Stimulated activated CD4-positive, alpha-beta T cell treated with anti-CD3 and anti-CD28 coated beads, Interleukin-1b, Interleukin-23, amount 100 ng/mL, for 24 hours (primary cell): ENCODE measurements at places on chromosomes 12 and 14.
A peak's percentile ranks its signal among the peaks of the same experiment; 100 is the strongest.

DNA sequence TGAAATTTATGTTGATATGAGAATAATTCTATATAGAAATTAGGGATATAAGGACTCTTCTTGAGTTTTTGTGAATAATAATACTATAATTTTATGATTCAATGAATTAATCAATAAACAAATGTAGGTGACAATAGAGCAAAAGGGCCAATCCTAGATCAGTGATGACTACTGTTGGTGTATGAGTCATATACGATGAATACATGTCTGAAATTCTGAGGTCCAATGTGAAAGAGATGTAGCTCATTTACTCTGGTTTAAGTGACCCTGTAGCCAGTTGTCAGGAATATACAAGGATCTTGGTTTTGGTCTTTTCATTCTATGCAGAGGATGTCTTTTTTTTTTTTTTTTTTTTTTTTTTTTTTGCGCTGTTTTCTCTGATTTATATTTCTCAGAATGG lies 72.1 kb upstream of the RTL1 start:
- no peak for DNase-seq

- DNase-seq = no peak
Measured at GRCh38 chr14:61395115-61395725, 73.8 kb downstream of the PRKCH start.

DNA sequence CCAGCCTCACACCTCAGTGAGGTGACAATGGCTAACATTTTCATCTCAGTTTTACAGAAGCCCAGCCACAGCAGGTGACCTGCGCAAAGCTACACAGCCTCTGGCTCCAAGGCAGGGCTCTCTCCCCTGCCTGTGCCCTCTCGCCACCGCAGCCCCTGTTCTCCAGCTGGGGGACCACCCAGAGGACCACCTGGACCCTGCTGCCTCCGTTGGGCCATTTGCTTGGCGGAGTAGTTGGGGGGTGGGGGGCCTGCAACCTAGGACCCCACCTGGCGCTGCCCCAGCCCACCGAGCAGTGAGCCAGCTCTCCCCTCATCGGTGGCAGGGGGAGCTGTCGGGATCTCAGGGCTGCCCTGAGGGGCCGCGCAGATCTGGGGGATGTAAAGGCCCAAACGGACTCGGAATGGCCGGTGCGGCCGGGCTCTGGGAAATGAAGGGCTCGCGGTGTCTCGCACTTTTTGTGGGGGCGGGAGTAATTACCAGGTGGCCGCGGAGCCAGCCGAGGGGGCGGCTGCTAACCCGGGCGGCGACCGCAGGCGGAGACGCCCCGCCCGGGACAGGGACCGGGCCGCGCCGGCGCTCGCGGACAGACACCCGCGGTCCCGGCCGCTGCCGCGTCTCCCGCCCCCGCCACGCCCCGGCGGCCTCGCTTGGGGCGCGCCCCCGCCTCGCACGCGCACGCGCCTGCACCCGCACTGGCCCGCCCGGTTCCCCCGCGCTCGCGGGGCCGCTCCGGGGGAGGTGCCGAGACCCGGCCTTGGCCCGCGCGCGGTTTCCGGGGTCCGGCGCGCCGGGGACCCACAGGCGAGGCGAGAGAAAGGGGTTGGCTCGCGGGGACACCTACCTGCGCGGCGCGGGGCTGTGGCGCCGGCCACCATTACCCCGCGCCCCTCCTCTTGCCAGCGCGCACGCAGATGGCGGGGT lies 8.6 kb upstream of the GPR68 start:
- no peak for DNase-seq

DNA sequence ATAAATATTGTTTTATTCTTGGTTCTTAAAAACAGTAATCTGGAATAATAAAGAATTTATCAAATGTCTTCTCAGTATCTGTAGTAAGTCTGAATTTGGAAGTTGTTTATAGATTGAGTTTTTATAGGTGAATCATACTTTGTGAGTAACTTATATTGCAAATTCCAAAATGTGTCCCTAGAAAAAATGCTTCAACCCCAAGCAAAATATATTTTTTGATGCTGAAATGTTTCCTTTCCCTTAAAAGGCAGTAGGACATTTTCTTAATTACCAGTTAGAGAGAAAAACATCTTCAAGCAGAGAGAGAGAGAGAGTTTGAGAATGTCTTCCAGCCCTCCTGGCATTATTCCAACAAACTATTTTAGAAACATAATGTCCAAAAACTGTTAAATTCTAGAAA lies 37.9 kb downstream of the PELI2 start:
- no peak for DNase-seq

DNA sequence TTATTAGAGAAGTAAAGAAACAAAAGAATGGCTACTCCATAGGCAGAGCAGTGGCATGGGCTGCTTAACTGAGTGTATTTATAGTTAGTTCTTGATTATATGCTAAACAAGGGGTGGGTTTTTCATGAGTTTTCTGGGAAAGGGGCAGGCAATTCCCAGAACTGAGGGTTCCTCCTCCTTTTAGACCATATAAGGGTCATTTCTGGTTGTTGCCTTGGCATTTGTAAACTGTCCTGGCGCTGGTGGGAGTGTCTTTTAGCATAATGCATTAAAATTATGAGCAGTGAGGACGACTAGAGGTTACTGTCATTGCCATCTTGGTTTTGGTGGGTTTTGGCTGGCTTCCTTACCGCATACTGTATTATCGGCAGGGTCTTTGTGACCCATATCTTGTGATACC lies 40.1 kb downstream of the CCDC60 start:
- no peak for DNase-seq

DNA sequence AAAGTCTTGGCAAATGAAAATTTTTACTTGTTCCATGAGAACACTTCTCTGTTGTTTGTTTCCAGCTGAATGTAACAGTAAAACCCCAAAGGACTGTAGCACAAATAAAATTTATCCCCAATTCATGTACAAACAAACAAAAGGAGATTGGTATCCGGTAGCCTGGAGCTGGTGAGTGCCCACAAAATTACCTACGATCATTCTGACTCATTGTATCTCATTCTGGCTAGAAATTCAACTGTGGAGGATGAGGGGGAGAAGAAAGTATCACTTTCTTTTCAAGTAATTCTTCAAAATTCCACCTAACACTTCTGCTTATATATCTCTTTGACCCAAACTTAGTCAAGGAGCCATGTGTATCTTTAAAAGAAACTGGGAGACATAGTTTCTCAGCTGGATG lies 268.5 kb downstream of the ALG10B start:
- DNase-seq = no peak

- DNase-seq = no peak
Measured at GRCh38 chr14:35789651-35790050, 19.4 kb downstream of the RALGAPA1 start.

DNA sequence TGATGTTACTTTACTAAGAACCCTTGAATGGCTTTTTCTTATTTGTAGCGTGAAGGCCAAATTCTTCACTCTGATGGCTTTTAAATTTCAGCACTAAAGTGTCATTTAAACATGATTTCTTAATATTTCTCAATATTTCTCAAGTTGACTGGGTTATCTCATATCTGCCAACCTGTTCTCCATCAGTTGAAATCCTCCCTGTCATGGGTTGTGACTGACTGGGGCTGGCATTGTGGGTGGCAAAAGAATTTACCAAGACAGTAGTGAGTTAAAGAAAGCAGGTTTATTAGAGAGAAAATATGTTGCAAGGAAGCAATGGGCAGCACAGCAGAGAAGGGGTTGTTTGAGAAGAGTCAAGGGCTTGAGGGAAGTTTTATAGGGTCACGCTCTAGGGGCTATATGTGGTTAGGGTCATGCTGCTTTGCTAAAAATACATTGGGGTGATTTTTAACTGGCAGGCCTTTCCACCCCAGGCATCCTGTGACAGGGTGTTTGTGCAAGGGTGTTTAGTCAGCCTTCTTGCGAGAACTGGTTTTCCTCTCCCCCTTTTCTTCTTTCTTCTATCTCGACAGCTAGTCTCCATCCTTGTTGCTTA lies 232.8 kb upstream of the SEL1L start:
- DNase-seq = no peak

- DNase-seq = no peak
Measured at GRCh38 chr14:75824318-75824717, 157.5 kb downstream of the TGFB3 start.

- no peak for DNase-seq
Measured at GRCh38 chr12:104999347-104999685, 13.2 kb downstream of the NOPCHAP1 start.

- no peak for DNase-seq
Measured at GRCh38 chr14:30651937-30652336, 29.8 kb downstream of the SCFD1 start.

GRCh38 chr12:121060149-121061001 lies 21.3 kb upstream of the OASL start:
- peak; percentile 24 for DNase-seq

GRCh38 chr12:7951671-7952070 lies 15.7 kb upstream of the SLC2A3 start:
- DNase-seq = no peak

GRCh38 chr14:90815822-90816662 lies at the start of gene TTC7B:
Gene TTC7B (minus strand): TSS chr14:90816430. CDS start chr14:90816295, 135 bp downstream.
- peak; percentile 20 for DNase-seq

GRCh38 chr12:131909081-131909751 lies 14.8 kb downstream of the ULK1 start:
- DNase-seq = no peak

GRCh38 chr14:29529418-29529817 lies 398.2 kb downstream of the PRKD1 start:
- no peak for DNase-seq

DNA sequence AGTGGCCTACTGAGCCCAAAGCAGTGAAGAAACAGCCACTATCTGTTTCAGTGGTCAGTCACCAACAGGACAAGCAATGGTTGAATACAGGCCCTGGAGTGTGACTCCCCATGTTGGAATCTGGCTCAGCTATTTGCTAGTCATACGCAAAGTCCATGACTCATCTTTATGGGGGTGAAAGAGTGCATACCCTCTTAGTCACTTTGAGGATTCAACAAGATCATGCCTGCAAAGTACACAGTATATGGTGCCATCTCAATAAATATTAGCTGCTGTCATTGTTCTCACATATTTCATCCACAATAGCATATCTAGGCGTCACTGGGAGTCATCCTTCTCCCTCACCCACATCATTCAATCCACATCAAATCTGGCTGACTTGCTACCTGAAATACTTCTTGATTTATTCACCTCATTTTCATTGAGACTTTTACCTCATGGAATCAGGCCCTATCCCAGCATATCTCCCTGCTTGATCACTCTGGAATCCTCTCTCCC lies 26.4 kb upstream of the STAB2 start:
- no peak for DNase-seq

- DNase-seq = no peak
Measured at GRCh38 chr12:104050436-104050835, 449 bp upstream of the GLT8D2 start.

GRCh38 chr12:22353615-22354325 lies 19.3 kb upstream of the ST8SIA1 start:
- DNase-seq = no peak

- no peak for DNase-seq
Measured at GRCh38 chr12:7075939-7076338, 15.4 kb downstream of the C1S start.

DNA sequence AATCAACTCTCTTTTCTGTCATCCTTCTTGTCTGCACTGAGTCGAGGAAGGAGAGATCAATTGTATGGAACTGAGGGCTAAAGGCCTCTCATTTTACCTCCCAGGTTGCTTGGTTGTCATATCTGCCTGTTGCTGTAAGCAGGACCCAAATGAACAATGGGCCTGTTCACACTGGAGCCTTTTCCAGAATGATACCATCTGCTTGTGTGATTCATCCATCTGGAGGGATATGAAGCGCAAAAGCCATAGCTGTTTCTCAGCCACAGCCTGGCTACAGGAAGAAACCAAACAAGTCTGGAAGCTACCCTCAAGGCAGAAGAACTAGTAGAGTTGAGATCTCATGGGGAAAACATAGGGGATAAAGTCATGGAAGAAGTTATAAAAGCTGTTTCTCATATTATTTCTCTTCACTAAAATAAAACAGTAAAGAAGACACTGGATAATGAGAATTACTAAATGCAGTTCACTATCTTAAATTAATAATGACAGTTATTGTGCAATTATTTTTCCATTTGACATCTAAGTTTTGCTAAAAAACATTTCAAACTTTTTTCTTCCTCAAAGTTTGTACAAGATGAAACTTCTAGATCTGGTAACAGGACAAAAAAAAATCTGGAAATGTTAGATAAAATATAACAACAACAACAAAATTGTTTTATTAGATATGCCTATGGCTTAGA lies 106.3 kb downstream of the SPTSSA start:
- DNase-seq = no peak

GRCh38 chr12:109727039-109727723 lies 13.6 kb downstream of the FAM222A start:
- no peak for DNase-seq
